ENCODE measurements at places on chromosomes 7 and 10.

GRCh38 chr10:5760515-5760914, 52.7 kb downstream of the GDI2 start:
- no peak for DNase-seq

- DNase-seq: no peak
Measured at GRCh38 chr10:12729885-12730284, 271.6 kb downstream of the CCDC3 start.

GRCh38 chr7:55066524-55066923, 47.7 kb downstream of the EGFR start:
- no peak for DNase-seq

- DNase-seq: no peak
Measured at GRCh38 chr7:22563621-22564241, 63.7 kb upstream of the STEAP1B start.

- peak; percentile 53 for DNase-seq
Measured at GRCh38 chr10:7407368-7408290, 3.2 kb downstream of the SFMBT2 start.

DNA sequence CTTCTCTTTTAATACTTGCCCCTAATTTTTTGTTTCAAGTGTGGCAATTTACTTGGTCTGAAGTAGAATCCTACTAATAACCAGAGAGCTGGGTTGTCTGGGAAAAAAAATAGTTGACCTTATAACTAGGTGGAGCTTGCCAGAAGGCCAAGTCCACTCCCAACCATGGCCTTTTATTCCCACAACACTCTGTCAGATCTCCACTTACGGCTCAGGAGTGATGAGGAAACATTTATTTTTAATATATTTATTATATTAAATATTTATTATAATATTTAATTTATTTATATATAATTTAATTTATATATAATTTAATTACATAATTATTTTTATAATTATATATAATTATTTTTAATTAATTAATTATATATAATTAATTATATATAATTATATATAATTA, 58.8 kb downstream of the TSPAN12 start:
- no peak for DNase-seq

DNA sequence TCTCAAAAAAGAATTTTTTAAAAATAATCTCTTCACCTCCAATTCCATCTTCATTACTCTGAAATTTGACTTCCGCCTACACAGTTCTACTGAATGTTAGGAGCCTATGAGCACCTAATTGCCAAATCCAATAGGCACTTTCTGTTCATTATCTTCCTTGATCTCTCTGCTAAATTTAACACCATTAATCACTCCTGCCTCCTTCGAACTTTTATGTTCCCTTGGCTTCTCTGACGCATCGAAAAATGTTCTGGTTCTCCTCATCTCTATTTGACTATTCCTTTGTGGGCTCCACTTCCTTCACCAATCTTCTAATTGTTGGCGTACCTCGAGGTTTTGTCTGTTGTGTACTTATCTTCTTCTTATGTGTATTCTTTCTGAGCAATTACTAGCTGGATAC, 87.3 kb downstream of the MTPN start:
- no peak for DNase-seq

DNA sequence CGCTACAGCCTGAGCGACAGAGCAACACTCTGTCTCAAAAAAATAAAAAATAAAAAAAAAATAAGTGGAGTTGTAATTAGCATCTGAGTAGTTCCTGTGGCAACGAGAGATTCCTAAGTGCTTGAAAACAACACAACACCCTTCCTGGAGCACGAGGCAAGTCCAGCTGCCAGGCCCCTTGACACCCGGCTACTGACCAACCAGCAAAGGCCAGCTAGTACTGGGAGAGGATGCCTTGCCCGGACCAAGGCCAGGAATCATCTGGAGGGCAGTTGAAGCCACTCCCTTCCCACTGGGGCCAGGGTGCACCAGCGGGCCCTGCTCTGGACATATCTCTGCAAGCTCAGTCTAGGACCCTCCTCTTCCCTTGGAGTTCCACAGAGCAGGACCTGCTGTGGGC, 536 bp downstream of the C10orf105 start:
- DNase-seq: no peak

- DNase-seq: no peak
Measured at GRCh38 chr7:142248-142941, 50.0 kb upstream of the FAM20C start.

- no peak for DNase-seq
Measured at GRCh38 chr7:39827571-39827970, 122.5 kb upstream of the CDK13 start.

GRCh38 chr7:158572000-158572828, 15.4 kb downstream of the PTPRN2 start:
- no peak for DNase-seq

DNA sequence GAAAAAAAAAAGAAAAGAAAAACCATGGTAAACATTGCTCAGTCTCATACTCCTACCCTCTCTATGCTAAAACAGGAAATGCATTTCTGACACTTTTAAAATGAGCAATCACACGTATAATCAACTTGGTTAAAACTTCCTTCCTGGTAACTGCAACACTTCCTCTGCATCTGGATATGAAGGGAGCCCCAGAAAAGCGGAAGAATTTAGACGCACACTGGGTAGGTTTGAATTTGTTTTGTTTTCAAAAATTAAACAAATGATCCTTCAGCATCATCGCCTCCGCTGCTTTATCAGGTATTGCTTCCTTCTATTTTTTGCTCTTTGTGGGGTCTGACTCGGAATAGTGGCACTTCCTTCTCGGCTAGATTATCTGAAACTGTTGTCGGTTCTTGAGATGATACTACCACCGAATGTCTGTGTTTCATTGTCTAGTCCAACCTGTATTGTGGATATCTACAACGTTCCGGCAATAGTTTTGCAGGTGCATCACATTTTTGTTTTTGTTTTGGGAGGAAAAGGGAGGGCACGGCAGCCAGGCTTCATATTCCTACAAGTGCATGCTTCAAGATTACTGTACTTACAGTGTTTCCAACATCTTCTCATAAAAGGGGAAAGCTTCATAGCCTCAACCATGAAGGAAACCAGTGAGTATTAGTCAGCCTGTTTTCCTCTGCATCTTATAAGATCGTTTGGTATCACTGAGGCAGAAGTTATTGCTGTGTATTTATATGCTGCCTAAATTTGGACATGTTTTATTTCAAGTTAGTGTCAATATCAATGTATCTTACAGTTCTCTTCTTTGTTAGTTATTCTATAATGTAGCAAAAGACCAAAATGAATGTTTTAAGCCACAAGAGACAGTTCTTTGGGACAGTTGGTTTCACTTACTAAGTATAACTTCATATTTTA, at the start of gene PIK3CG:
Gene PIK3CG, plus strand, starts transcription at position 153 of the 912 bp plus-strand sequence. CDS start 2,280 bp downstream, outside the sequence.
- DNase-seq: no peak

GRCh38 chr7:128174386-128174785, 66.7 kb upstream of the LEP start:
- DNase-seq: no peak

GRCh38 chr10:2734603-2735002, 332.7 kb upstream of the PFKP start:
- DNase-seq: no peak

GRCh38 chr10:81874875-81875466, at the start of gene NRG3:
Gene NRG3, plus strand, starts transcription at chr10:81875194.
- no peak for DNase-seq

- DNase-seq: no peak
Measured at GRCh38 chr10:94219829-94220228, 142.9 kb downstream of the NOC3L start.

- no peak for DNase-seq
Measured at GRCh38 chr10:14918964-14919363, 34.9 kb downstream of the DCLRE1C start.

DNA sequence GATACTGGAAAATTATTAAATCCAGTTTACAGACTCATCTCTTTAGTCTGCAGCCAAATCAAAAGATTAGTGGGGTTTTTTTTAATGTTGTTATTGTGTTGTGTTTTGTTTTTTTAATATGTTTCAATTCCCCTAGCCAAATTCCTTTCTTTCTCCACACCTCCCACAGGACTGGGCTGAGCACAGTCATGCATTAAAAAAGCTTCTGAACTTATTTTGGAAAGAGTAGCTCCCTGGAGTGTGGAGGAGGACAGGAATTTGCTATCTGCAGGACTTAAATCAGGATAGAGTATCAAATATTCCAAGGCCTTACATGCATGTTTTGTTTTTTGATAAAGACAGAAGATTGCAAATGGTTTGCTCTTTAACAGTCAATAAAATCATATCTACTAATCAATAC, 90.7 kb downstream of the GNAI1 start:
- no peak for DNase-seq

GRCh38 chr7:150891740-150892139, 39.4 kb downstream of the AOC1 start:
- DNase-seq: no peak

GRCh38 chr10:88555190-88555908, 27.8 kb downstream of the RNLS start:
- no peak for DNase-seq

DNA sequence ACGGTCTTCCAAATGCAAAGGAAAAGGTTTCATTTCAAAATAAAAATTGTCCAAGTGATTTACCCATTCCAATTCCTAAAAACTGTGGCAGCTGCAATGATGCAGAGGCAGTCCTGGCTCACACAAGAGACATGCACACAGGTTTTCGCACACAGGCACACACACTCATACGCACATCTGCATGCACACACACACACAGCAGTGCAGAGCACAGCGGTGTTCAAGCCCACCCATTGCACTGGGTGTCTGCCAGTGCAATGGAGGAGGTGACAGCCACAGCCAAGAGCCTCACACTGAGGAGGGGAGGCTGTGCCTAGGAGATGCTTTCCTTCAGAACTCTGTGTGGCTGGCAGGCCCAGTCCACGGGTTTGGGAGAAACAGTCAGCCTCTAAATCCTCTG, 123.7 kb downstream of the SLIT1 start:
- no peak for DNase-seq

GRCh38 chr10:78952030-78952429, 116.7 kb upstream of the ZMIZ1 start:
- no peak for DNase-seq

- no peak for DNase-seq
Measured at GRCh38 chr10:13238271-13239077, 4.3 kb upstream of the UCMA start.

- no peak for DNase-seq
Measured at GRCh38 chr10:47299611-47300428, at the start of gene GDF10. Gene GDF10, plus strand, starts transcription at chr10:47300197. Its CDS starts 455 bp downstream, at chr10:47300652.

- no peak for DNase-seq
Measured at GRCh38 chr10:127610816-127611215, 61.7 kb downstream of the NPS start.

GRCh38 chr10:28915989-28916588, 238.8 kb downstream of the BAMBI start:
- no peak for DNase-seq

GRCh38 chr10:73899423-73899822, 11.5 kb upstream of the PLAU start:
- no peak for DNase-seq

DNA sequence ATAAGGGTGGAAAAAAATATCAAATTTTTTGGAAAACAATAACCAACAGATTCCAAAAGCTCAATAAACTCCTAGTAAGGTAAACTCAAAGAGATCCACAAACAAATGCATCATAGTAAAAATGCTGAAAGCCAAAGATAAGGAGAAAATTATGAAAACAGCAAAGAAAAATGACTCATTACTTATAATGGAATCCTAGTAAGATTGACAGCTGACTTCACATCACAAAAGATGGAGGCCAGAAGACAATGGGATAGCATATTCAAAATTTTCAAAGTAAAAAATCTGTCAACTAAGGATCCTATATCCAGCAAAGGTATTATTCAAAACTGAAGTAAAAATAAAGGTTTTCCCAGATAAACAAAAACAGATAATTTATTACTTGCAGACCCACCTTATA, 183.4 kb upstream of the VIPR2 start:
- no peak for DNase-seq

DNA sequence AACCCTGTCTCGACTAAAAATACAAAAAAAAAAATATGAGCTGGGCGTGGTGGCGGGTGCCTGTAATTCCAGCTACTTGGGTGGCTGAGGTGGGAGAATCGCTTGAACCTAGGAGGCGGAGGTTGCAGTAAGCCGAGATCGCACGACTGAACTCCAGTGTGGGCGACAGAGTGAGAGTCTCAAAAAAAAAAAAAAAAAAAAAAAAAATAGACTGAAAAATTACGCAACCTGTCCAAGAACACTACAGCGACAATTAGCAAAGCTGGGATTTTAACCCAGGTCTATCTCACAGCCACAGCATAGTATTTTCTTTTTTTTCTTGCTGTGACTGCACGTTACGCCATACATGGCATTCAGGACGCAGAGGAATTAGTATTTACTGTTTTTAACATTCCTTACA, 1.1 kb upstream of the RABGEF1 start:
- DNase-seq: no peak

DNA sequence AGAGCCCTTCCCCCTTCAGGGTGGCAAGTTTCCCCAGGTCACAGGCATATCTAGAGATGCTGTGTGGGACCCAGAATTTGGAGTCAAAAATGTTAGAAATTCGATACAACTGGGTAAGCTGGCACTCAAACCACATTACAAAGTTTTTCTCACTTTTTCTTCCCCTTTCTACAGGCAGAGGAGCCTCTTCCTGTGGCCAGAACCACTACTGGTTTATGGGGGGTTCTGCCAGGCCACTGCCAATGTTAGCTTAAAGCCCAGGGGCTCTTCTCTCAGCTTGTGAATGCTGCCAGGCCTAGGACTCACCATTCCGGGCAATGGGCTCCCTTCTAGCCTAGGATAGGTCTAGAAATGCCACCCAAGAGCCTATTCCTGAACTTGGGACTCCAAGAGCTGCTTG, 617.9 kb upstream of the PHF14 start:
- DNase-seq: no peak

DNA sequence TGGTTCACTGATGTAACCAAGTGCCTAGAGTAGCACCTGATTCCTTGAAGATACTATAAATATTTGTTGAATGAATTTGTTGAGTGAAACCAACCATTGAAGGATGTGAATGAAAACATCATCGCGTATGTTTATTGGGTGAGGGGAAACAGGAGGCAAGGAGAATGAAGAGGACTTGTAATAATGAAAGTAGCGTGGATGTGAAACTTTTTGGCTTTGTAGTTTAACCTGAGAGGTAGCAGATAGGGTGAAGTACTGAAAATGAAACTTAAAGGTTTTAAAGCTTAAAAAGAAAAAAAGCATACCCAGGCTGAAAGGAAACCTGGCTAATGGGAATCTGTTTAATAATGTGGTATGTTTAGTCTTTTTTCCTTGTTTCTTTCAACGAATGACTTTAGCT, 5.2 kb downstream of the CCNY start:
- DNase-seq: no peak

- DNase-seq: no peak
Measured at GRCh38 chr7:35315517-35315916, 61.6 kb upstream of the TBX20 start.

- no peak for DNase-seq
Measured at GRCh38 chr7:88147949-88148348, 71.9 kb downstream of the SRI start.

Data from substantia nigra (tissue), 51 donors.